ENCODE measurements at places on chromosomes 1 and 21. TPM values are rescaled to one million over a fixed set of nuclear protein-coding genes. Genes with fewer than 3 reads are reported as not detected.

Gene SERPINC1
- total RNA-seq: 0.64 TPM

Gene DVL1
- 144 TPM for total RNA-seq

Gene CFHR3
- total RNA-seq: not detected

Gene C1QA
- 0.41 TPM for total RNA-seq

Gene TTC24
- total RNA-seq: not detected

Gene NTMT2
- total RNA-seq: not detected

Gene TLR5
- total RNA-seq: 0.21 TPM

Gene TEDDM1
- total RNA-seq: not detected

Gene COL24A1
- total RNA-seq: 0.08 TPM

Gene RHEX
- not detected for total RNA-seq

Gene CDC20
- 215 TPM for total RNA-seq

Gene ILDR2
- 0.08 TPM for total RNA-seq

Gene F13B
- total RNA-seq: not detected

Gene RUNX3
- total RNA-seq: 0.10 TPM

Gene PGLYRP3
- total RNA-seq: not detected

Gene ALG14
- 4.1 TPM for total RNA-seq

Gene OPTC
- not detected for total RNA-seq

Gene ACKR1
- not detected for total RNA-seq

Gene SELP
- total RNA-seq: not detected

Gene DENND2D
- total RNA-seq: 10.4 TPM

Gene SNX7
- total RNA-seq: 37.4 TPM

Gene GBP6
- total RNA-seq: not detected

Gene LAX1
- total RNA-seq: not detected

Gene FAM163A
- not detected for total RNA-seq

Gene TMEM79
- total RNA-seq: 5.5 TPM

Data from Panc1 (cell line).